ENCODE measurements at places on chromosomes 13 and 19. TPM values are rescaled to one million over a fixed set of nuclear protein-coding genes. Genes with fewer than 3 reads are reported as not detected.

- no peak for DNase-seq
Measured at GRCh38 chr13:50401049-50401505, 385.8 kb downstream of the KCNRG start.

DNA sequence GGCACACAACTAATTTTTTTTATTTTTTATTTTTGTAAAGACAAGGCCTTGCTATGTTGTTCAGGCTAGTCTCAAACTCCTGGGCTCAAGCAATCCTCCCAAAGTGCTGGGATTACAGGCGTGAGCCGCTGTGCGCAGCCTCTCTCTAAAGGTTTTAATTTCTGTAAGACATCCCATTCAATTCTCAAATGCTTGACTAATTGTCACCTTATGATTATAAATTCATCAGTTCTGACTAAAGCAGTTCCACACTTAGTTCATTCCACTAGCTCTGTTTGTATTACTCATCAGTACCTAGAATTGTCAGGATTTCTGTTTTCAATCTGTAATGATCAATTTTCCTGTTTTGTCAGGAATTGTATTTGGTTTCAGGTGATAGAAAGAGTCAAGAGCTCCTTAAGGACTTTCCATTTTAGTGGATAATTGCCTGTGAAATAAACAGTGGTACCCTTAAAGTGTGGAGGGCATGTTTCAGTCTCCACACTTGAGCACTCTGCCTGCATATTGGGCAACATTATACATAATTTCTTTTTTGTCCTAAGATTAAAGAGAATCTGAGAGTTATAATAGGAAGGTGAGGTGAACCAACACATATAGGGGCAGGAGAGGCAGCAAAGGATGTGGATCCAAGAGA, 27.6 kb downstream of the GPALPP1 start:
- DNase-seq: no peak

GRCh38 chr13:85993567-85993966, 194.3 kb upstream of the SLITRK6 start:
- DNase-seq: no peak

Gene POU2F2
- total RNA-seq: 0.91 TPM

Gene C1QTNF9
- 2.5 TPM for total RNA-seq

DNA sequence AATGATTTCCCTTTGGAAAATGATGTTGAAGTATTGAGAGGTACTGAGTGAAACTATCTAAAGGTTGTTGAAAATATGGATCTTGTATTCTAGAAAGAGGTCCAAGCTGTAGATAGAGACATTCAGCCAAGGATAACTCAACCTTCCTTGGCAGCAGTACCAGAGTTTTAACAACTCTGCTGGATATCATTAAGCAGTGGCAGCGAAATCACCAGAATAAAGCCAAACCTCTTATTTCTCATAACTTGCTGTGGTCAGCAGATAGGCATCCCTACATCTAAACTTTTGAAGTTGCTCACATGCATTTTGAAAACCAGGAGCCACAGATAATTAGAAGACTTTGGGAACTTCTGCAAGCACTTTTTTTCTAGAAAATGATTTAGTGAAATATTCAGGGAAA, 559.8 kb downstream of the IRS2 start:
- no peak for DNase-seq

DNA sequence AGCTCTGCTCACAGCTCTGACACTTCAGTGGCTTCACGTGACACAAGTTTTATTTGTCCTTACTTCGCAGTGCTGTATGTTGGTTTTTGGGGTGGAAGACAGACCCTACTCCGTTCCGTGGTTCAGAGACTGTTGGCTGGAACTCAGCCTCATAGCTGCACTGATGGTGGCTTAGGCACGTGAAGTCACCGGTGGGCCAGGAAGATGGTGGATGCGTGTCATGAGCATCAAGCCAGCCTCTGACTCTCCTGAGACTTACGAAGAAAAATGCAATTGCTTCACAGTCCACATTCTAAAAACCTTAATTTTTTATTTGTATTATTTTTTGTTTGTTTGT, 161.4 kb upstream of the SOX1 start:
- no peak for DNase-seq

Data from Right ventricle myocardium superior (tissue), 1 donor.